Fibroblast of gingiva (primary cell): ENCODE measurements at places on chromosomes 5 and 9.

- DNase-seq: no peak
Observed at GRCh38 chr5:3818624-3819023, 223.0 kb downstream of the IRX1 start.

- no peak for DNase-seq
Observed at GRCh38 chr5:84983093-84983492, 598.4 kb upstream of the EDIL3 start.

DNA sequence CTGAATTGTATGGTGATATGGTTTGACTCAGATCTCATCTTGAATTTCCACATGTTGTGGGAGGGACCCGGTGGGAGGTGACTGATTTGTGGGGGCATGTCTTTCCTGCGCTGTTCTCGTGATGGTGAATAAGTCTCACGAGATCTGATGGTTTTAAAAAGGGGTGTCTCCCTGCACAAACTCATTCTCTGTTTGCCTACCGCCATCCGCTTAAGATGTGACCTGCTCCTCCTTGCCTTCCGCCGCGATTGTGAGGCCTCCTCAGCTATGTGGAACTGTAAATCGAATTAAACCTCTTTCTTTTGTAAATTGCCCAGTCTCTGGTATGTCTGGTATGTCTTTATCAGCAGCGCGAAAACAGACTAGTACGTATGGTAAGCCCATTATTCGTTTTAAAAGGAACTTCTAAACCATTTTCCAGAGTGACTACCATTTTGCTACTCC is 48.7 kb downstream of the SLC36A1 start:
- no peak for DNase-seq

DNA sequence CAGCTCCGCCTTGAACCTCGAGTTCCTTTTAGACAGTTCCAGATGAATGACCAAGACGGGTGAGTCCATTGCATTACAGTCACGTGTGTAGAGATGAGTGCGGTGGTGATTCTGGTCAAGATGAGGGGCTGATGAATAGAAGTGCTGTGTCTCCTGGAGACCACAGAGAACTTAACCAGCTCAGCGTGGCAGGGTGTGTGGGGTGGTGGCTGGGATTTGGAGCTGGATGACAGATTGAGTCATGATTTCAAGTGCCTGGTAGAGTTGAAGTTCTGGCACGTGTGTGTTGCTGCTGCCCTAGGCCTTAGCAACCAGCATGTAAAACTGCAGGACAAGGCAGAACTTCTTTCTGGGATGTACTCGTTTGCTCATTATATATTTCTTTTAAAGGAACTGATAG is 53.3 kb downstream of the PRRC2B start:
- no peak for DNase-seq

DNA sequence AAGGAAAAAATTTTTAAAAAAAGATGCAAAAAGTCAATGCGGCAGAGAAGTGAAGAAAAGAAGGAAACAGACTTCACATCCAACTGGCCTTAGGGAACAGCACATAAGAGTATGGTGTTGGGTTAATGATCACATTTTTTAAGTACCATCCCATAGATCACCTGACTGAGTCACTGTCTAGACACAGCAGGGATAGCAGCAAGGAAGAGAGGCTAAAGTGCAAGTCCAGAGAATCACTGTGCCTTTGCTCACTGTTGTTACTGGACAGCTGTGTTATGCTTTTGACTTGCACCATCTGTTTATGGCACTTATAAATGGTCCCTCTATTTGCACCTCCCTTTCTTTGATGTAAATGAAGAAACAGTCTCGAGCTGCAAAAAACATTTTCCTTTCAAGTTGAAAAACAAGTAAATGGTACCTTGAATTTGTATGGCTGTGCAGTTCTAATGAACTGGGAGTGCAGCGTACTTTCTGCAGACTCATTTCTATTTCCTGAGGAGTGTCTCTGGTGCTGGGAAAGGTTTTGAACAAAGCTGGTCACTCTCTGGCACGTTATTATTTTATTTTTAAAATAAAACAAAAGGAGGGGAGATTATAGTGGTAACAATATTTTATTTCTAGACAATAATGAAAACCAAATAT is 84.2 kb downstream of the TRPM6 start:
- DNase-seq: no peak

DNA sequence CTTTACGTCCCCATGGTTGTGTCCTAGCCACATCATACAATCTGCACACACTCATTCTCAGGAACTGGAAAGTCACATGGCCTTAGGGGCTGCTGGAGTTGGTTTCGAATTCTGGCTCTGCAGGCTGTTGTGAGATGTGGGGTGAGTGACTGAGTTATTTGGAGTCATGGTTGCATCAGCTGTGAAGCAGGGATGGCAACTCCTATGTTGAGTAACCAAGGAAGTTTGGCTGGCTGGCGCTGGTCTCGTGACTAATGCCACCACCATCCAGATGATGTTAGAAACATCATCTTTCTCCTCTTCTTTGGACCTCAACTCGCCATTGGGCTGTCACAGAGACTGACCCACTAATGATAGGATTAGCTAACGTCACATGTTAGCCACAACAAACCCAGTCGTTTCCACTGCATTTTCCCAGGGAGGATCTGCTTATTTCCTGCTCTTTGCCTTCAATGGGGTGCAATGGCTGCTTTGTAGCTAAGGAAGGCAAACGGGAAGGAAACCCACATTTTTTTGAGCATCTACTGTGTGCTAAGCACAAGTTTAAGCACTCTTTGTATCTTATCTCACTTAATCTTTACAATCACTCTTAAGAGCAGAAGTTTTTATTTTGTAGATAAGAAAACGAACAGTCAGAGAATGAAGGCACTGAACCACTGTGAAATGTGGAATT is 78.1 kb upstream of the UBTD2 start:
- peak; percentile 98 for DNase-seq

DNA sequence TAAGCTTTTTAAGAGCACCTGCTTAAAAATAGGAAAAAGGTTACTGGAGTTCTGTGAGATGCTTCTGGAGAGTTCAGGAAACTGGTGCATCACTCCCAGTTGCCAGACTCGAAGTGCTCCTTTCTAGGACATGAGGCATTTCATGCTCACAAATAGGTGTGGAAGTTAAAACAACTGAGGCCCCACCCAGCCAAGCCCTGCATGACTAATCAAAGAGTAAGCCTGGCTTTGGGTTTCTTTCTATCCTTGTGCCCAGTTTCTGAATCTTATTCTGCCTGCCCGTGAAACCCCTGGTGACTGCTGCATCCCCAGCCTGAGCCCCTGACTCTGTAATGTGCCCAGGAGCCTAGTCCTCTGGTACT is 7.7 kb downstream of the SPINK9 start:
- DNase-seq: no peak

- DNase-seq: peak; percentile 59
Observed at GRCh38 chr5:157918811-157919742, 60.1 kb upstream of the CLINT1 start.

DNA sequence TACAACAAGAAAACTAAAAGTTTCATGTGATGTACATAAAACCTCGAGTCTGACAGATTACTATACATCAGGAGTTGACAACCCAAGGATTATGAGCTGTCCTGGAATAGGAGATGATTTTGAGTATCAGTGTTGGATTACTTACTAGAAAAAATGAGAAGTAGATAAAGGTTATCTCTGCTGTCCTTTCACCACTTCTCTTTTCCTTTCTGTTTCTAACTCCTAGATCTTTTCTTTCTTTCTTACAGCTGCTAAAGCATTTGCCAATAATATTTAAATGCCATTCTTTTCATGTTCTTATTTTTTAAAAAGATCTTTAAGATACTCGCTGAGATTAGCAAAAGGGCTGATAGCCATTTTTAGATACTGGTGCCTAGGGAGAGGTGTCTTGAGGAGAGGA is 14.8 kb downstream of the RBM27 start:
- DNase-seq: no peak

- peak; percentile 82 for DNase-seq
Observed at GRCh38 chr5:97764700-97765099, 581.7 kb upstream of the RIOK2 start.

DNA sequence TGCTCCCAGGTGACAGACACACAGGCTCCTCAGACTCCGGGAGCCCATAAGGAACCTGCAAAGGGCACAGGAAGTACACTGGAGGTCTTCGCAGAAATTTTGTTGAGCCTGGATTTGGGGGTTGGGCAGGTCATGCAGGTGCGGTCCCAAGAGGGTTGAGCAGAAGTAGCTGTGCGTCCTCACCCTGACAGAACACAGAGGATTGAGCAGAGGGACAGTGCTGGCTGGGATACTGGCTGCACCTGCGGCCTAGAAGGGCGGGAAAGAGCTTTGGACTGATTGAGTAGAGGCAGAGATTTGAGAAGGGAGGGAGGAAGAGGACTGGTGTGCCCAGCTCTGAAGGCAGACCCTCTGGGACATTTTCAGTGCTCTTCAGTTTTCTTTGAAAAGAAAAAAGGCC is 65.4 kb downstream of the PTPDC1 start:
- no peak for DNase-seq

GRCh38 chr5:51382521-51383130 is 622 bp upstream of the ISL1 start:
- DNase-seq: no peak

DNA sequence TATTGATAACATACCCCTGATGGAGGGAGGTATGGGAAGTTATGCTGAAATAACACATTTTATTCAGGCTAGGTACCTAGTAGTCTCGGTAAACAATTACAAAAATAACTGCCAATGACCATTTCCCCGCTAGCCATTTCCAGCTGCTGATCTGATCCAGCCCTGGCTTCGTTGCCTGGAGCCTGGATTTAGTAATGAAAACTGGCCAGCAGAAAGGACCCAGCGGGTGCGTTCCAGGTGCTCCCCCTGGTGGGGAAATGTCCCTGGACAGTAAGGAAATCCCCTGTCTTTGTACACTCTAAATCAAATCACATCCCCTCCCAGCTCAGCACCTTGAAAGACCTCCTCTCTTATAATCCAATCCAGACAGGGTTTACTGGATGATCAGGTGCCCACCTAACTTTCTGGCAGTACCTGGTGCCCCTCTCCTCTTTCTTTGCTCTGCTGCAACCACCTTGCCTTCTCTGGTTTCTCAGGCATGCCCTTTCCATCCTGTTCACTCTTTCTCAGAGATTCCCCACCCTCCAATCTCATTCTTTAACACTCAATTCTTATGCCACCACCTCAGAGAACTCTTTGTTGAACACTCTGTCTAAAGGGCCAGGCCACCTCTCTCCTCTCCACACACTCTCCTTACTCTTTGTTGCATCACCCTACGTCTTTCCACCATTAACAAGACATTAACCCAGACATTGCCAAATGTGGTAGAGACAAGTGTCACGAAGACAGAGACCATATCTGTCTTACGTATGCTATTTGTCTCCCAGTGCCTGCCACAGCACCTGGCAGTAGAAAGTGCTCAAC is 50.1 kb upstream of the SMAD5 start:
- peak; percentile 66 for DNase-seq

- peak; percentile 31 for DNase-seq
Observed at GRCh38 chr9:3468421-3469205, 57.2 kb downstream of the RFX3 start.

- no peak for DNase-seq
Observed at GRCh38 chr5:97182571-97183099, 412 bp downstream of the RIOK2 start.

DNA sequence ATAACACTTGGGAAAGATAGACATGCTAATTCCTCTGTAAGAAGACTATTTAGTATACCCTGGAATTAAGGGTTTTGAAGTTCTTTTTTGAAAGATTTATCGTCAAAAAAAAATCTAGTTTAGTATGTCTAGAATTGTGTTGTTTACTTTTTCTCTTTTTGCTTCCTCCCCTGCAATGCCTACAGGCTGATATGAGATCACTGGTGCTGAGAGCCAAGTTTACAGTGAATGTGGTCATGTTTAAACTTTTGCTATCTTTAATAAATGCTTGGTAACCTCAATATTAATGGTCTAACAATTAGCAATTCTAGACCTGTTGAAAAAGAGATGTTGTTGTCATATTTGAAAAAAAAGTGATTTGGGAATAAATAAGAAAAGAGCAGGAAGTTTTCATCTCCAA is 86.1 kb downstream of the CWC27 start:
- no peak for DNase-seq

GRCh38 chr9:70053864-70054263 is 10.2 kb downstream of the MAMDC2 start:
- DNase-seq: peak; percentile 35

DNA sequence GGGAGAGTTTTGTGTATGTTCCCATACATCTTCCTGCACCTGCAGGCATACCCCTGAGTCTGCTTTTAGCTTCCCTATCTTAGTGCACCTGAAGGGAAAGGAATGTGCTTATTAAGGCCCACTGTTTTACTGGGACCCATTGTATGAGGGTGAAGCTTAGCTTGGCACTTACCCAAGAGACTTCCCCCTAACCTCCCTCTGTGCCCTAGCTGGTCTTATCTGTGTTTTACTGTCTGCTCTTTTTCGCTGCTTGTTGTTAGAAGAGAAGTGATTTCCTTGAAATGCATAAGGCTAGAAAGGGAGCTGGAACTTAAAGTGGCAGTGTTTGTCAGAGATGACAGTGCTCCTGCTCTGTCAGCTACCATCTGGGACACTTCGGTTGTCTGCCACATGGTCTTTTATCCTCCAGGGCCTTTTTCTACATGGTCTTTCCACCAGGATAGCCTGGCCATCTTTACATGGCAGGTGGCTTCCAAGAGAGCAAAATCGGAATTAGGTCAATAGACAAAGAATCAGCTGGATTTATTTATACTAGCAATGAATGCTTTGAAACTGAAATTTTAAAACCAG is 122.5 kb upstream of the SLC44A1 start:
- DNase-seq: no peak

DNA sequence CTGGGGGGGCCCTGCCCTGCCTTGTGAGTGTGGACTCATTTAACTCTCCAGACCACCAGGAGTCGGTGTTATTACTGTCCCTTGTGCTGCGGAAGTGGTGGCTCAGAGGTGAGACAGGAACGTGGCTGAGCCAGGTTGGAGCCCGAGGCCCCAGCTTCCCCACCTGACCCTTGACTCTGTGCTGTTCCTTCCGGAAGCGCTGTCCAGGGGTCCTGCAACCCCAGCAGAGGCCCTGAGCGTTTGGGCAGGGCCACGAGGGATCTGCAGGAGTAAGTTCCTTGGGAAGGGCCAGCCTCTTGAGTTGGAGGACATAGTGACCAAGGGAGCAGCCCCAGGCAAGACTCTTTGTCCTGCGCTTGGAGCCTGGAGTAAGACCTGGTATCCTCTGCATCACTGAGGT is 99.6 kb downstream of the RXRA start:
- no peak for DNase-seq

DNA sequence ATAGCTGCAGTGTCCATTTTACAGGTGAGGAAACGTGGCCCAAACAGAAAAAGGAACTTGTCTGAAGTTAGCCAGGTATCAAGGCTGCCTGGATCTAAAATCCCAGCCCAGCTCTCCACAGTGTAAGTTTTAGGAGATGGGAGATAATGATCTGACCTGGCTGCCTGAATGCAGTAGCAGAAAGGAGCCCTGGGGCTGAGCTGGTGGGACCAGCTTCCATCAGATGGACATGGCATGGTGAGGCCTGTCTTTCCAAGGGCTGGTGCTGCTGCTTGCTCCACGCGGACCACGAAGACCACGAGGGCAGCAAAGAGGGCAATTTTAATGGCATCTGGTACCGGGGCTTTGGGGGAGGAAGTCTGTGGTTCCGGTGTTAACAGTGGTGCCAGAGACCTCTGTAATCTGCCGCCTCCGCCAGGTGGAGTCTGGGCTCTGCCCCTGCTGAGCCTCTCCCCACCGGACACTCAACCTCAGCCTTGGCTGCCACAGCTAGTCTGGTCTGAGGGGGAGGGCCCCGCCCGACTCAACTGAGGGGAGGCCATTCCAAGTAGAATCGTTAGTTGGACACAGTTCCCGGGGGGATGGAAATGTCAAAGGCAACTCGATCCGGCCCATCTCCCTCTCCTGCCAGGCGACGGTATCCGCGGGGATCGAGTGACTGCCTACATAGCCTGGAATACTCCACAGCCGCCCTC is 650 bp downstream of the MYORG start:
- no peak for DNase-seq

GRCh38 chr5:4294878-4295277 is 699.2 kb downstream of the IRX1 start:
- no peak for DNase-seq

GRCh38 chr5:74188351-74189105 is 452.0 kb downstream of the ENC1 start:
- DNase-seq: no peak
